Midbrain (tissue), 1 donor: ENCODE measurements at places on chromosomes 1 and 21.

- DNase-seq: no peak
Observed at GRCh38 chr1:9643351-9644256, 7.9 kb upstream of the PIK3CD start.

DNA sequence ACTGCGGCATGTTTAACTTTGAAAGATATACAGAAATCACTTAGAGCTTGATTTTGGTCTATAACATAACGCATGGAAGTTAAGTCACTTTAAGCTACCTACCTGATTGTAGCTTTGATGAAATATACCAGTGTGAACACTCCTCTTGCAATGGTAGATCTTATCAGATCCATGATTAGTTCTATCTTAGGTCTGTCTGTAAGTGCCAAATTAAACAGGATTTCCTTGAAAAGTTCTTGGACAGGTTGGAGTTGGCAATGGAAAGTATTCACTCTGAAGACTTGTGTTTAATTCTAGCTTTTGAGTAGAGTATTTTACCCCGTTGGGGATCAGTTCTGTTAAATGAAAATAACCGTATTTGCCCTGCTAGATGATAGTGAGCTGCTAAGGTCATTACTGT lies 4.1 kb upstream of the ADGRL4 start:
- DNase-seq: no peak

DNA sequence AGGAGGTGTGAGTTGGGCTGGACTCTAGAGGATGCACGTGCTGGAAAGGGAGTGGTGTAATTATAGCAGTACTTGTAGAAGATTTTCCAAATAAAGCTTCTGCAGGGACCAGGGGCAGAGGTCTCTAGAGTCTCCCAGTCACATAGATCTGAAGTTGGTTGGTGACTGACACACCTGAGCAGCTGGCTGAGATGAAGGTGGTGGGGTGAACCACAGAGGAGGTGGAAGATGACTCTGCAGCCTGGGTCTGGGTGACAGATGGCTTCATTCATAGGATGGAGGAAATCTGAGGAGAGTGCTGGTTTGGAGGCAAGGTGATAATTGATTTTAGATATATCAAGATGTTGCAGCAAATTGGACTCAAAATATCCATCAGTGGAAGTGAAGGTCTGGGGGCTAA lies 178.9 kb upstream of the IVNS1ABP start:
- DNase-seq: no peak

GRCh38 chr1:28122183-28122582 lies 33.8 kb upstream of the EYA3 start:
- DNase-seq: no peak

GRCh38 chr1:230487773-230488428 lies 61.8 kb upstream of the PGBD5 start:
- no peak for DNase-seq
